Activated T-cell treated with anti-CD3 and anti-CD28 coated beads, Interleukin-2, amount 50 U/mL, for 24 hours (primary cell): ENCODE measurements at places on chromosomes 2 and 18.

DNA sequence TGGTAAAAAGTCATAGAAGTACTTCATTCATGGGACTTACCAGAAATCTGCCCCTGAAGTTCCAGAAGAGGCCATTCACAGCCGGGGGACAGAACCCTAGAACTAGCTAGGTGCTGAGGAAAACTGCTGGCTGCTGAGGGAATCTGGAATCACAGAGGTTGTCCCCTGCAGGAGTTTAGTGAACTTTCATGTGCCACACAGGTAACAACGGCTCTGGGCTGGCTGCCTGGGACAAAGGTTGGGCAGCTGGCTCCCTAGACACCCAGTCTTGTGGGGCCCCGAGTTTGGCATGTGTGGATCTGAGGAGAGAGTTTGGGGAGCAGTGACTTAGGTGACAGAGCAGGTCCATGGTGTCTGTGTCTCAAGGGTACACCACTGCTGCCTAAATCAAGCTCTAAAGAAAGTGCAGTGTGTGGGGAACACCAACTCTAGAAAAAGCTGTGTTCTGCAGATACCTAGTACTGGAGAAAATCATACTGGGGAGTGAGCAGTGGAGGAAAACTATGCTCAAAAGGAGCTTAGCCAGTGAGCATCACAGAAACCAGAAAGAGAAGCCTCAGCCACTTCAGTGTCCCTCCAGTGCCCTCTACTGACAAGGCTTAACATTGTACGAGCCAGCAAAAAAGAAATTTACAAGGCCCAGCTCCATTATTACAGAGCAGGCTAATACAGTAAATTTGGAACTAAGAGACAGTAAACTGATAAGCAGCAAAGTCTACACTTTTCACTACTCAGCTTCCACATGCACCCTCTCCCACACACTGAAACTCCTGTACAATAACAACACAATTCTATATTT lies 15.2 kb downstream of the GALNT3 start:
- DNase-seq = no peak

GRCh38 chr2:68751397-68752339 lies 17.1 kb downstream of the ARHGAP25 start:
- peak; percentile 92 for DNase-seq

- DNase-seq = no peak
These were observed 19.3 kb downstream of the PDE6D start for GRCh38 chr2:231761735-231762134.

GRCh38 chr2:75539955-75540716 lies 20.6 kb downstream of the EVA1A start:
- no peak for DNase-seq

GRCh38 chr2:112073875-112074274 lies 18.8 kb downstream of the TMEM87B start:
- DNase-seq = no peak

GRCh38 chr2:238720232-238720672 lies 127.6 kb upstream of the TWIST2 start:
- peak; percentile 65 for DNase-seq

DNA sequence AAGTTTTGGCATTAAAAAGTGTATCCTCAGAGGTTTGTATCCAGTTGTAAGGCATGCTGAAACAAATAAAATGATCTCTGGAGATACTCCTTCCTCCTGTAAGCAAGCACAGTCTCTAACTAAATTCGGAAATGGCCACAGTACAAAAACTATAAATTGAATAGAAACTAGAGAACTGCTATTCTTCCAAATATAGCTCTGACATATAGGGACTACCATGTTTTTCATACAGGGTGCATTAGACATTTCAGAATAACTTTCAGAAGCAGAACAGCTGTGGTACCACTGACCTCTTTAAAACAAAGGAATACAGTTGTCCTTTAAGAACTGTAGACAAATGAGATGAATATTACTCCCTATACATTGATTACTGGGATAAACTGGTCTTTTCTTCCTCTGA lies 568.5 kb downstream of the ARHGAP15 start:
- no peak for DNase-seq

DNA sequence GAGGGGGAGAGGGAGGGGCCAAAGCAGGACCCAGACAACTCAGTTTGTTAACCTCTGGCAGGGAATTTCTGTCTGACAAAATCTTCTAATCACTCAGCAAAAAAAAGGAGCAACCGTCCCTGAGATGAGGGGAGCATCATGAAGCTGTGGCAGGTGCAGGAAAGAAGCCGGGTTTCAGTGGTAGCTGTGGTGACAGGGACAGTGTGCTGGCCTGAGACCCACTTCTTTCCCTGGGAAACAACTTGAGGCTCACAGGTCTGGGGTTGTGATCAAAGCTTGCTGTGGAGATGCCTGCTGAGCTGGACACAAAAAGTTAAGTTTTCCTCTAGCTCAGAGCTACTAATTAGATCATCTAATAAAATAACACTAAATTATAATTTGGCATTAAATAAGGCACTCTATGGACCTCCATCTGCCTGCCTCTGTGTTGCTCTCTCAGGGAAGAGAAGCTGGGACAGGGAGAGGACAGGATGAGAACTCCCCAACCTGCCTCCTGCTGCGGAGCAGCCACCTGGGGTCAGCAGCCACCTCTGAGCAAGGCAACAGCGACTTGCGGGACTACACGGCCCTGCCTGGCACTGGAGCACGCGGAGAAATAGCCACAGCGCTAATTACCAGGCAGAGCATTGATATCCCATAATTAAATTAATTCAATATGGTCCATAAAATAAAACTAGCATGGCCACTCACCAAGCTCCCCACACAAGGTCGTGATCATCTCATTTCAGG lies 104.6 kb upstream of the TEX51 start:
- no peak for DNase-seq

DNA sequence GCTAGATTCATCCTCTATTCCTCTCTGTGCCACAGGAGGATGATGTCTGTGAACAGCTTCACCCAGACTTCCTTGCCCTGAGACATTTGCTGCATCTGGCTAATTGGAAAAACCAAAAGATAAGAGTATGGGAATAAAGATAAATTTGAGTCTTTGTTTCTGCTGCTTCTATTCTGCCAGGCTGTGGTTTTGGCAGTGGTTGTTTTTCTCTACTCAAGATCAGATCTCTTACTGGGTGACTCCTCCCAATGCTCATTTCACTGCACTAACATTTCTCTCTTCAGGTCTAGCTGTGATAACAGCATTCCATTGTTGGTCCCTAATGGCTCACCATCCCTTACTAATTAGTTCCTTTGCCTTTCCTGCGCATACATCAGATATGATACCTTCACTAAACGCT lies 89.5 kb downstream of the CALCRL start:
- DNase-seq = no peak

DNA sequence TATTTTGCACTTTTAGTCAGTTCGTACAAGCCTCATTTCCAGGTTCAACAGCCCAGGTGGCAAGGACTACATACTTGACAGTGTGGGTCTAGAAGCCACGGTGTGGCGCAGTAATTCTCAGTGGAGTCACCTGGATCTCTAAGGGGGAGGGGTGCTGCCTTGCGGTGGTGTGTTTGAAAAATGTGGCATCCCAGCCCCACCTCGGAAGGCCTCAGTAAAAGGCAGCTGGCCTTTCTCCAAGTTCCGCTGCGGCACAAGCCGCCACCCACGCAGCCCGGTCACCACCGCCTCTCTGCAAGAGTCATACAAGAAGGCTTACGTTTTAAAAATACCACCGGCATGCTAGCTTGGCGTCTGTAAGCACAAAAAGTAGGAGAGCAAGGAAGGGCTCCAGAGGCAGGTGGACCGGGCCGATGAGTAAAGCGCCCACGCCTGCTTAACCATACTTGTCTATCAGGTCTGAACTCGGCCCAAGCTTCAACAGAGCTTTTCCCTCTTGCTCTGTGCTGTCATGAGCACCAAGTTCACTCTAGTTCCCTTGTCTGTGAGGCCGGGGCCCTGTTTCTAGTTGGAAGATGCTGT lies 49.5 kb downstream of the SPRED2 start:
- DNase-seq = peak; percentile 88

GRCh38 chr2:185807351-185807750 lies 68.7 kb downstream of the FSIP2 start:
- no peak for DNase-seq

- DNase-seq = no peak
These were observed 7.6 kb downstream of the POU3F3 start for GRCh38 chr2:104861351-104862057.

- DNase-seq = no peak
These were observed 850.6 kb upstream of the CHAC2 start for GRCh38 chr2:52916981-52917380.

DNA sequence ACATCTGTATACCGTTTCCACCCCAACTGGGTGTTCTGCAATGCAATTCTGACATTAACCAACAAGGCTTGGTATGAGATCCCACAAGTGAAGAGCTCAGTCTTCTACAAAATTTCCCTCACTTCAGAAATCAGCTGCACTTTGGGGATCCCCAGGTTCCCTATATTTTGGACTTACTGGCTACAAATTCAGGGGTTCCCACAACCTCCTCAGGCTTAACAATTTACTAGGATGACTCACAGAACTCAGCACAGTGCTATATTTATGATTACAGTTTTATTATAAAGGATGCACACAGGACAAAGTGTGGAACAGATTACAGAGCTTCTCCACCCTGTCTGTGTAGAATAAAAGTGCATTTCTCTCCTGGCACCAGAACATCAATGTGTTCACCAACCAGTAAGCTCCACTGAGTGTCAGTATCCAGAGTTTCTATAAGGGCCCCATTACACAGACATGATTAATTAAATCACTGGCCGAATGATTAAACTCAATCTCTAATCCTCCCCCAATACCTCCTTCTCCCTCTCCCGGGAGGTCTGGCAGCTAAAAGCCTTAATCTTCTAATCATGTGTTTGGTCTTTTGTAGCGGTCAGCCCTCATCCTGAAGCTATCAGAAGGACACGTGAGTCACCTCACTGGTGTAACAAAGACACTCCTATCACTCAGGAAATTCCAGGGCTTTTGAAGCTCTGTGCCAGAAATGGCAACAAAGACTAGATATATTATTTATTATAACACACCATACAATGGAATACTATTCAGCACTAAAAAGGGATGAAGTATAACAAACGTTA lies 84.6 kb downstream of the SLC66A3 start:
- no peak for DNase-seq

GRCh38 chr2:98729652-98730051 lies 1.3 kb downstream of the MGAT4A start:
- no peak for DNase-seq

DNA sequence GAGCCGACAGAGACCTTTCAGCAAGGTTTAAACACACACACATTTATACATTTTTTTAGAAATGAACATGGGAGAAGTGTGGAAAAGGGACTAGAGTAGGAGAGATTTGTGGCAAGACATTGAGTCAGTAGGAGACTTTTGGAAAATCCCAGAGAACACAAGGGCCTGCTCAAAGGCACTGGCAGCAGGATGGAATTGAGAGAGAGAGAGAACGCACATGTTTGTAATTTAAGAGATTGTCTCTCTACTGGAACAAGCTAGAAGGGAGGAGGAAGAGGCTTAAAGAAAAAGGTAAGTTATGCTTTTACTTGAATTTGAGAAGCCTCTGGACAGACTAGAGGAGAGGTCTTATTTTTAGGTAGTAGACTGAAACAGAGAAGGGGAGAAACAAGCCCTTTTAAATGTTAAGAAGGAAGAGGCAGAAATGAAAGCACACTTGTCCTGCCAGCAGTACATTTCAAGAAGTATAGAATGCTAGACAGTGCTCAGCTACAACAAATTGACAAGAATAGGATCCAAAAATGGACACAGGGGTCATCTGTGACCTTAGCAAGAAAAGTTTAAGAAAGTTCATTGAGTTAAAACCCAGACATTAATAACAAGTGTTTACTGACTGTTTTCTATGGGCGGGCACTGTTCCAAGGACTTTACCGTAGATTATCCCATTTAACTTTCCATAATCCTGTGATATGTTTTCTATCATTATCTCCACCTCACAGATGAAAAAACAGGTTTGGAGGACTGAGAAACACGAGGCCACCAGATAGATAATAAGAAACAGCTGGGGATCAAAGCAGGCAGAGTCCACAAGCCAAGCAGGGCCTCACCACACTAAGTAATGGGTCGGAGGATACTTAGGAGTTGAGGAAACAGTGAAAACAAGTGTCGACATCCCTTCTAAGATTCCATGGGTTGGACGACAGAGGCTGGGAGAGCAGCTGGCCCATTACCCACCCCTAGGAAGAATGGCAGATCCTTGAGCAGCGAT lies 306.5 kb upstream of the NRP2 start:
- DNase-seq = no peak

GRCh38 chr2:191299010-191299409 lies 53.8 kb downstream of the MYO1B start:
- DNase-seq = no peak

- no peak for DNase-seq
These were observed 280.0 kb downstream of the FIGN start for GRCh38 chr2:163455815-163456214.

DNA sequence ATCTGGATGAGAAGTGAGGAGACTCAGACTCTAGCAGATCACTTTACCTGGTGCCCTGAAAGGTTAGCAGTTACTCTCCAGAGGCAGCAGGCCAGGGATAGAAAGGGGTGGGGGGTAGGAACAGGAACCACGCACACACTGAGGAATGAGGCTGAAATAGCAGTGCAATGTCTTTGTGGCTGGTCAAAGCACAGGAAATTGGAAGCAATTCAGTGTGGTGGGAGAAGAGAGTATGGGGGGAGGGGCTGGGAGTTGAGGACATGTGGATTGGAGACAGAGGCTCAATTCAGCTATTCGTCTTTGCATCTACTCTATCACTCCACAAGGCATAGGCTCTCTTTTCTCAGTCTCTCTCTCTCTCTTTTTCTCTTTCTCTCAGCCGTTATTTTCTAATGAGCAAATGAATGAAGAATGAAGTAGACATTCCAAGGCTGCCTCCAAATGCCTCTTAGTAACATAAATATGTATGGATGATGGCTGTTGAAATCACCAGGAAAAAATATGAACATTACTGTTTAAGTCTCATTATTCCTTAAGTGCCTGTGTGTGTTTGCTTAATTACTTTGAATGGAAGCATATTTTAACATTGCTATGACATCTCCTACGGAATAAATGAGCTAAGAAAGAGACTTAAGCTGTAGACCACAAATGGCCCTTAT lies 979.4 kb downstream of the TSN start:
- DNase-seq = no peak

DNA sequence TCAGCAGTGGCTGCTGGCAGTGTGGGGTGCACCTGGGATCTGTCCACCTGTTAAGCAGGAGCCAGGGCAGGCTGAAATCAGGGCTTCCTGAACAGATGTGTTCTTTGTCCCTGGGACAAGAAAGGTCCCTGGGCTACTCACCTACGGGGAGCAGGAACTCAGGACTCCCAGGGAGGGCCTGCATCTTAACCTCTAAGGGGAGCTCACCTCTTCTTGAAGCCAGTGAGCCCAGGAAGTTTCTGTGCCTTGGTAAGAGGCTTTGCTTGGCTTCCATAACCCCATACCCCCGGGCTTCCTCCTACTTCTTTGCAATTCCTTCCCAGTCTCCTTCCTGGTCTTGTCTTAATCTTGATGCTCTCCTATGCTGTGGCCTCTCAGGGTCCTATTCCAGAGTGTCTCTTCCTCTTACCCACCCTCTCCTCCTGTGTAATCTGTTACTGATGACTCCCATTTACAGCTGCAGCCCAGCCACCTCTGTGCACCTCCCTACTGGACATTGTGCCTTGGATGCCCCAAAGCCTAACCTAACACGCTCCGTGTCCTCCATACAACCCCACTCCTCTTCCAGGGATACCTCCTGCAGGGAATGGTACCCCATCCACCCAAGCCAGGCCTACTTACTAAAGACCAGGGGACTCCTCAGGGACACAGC lies 55.7 kb upstream of the MAPRE3 start:
- no peak for DNase-seq

GRCh38 chr2:8796315-8796848 lies 41.0 kb downstream of the KIDINS220 start:
- no peak for DNase-seq

GRCh38 chr2:222795450-222796357 lies 65.1 kb upstream of the ACSL3 start:
- DNase-seq = no peak
